OCI-M1 (cell line): ENCODE measurements at places on chromosomes 12 and 14.
A peak's percentile ranks its signal among the peaks of the same experiment; 100 is the strongest.

- no peak for DNase-seq
Measured at GRCh38 chr12:46470036-46470627, 97.6 kb upstream of the SLC38A2 start.

DNA sequence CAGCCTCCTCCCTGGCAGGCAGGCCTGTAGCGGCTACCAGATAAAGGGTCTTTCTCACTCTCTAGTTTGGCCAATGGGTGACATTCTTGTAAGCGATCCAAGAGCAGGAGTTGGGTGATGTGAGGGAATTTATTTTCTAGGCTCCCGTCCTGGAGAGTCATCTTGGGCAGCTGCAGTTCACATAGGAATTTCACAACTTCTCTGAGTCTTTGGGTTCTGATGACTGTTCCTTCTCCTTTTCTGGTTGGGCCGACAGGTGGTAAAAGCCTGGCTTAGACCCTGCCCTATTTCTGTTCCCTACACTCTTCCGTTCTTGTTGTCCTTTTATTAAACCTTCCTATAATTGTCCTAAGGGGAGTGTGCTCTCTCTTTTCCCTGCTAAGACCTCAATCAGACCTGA lies 42.6 kb upstream of the POC1B start:
- DNase-seq, result no peak

DNA sequence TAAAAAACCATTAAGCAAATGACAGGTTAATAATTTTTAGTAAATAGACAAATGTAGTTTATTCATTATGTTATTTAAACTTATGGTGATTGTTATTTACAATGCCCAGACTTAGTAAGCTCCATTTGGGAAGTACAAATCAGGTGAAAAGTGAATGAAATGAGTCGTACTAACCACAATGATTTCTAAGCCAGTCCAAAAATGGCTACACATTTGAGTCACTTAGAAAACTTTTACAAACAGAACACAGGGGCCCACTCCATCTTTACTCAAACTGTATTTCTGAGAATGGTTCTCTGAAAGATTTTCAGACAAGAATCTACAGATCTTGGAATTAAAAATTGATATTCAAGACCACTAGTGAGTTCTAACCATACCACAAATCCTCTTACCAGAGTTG lies 653.3 kb upstream of the MIS18BP1 start:
- DNase-seq, result no peak

DNA sequence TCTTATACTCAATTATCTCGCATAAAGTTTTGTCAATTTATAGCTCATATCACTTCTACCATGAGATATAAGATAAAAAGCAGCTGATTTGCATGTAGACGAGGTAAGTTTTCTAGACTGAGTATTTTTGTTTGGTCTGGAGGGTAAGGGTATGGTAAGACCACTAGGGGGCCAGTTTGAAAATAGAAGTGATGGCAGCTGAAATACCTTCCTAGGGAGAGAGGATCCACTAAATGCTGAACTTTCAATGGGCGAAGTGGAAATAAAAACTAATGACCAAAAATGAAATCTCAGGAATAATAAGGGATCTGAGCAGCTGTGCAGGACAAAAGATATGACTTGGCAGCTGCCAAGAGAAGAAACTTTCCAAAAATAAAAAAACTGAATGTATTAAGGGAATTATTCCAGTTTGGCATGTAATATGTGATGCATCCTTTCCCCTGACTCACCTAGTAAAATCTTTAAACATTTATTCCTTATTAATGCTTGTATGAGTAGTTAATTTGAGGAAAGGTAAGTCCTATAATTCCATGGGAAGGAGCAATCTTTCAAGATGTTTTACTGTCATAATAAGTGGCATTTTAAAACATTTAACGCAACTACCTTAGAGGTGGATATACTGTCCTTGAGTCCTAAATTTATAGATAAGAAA lies 754.5 kb downstream of the C12orf50 start:
- DNase-seq, result peak; percentile 55

DNA sequence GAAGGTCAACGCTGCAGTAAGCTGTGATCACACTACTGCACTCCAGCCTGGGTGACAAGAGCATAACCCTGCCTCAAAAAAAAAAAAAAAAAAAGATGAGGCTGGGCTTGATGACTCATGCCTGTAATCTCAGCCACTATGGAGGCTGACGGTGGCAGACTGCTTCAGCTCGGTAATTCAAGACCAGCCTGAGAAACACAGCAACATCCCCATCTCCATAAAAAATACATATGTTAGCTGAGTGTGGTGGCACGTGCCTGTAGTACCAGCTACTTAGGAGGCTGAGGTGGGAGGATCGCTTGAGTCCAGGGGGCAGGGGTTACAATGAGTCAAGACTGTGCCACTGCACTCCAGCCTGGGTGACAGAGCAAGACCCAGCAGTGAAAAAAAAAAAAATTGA lies 50.4 kb downstream of the GXYLT1 start:
- peak; percentile 78 for DNase-seq

DNA sequence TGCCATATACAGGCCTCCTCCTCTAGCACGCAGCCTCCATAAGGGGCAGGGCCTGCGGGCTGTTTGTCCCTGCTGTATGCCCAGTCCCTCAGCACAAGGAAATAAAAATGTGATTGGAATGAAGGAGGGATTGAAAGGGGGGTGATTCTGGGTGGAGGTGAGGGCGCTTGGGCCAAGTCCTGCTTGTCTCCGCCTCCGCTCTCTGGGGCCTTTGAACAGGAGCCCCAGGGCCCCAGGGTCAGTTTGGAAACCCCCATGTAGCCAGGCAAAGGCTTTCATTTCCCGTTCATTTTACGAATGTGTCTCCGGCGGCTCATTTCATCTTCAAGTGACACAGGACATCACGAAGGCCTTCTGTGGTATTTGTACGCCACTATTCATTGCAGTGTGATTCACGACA lies 4.5 kb upstream of the CACNA2D4 start:
- DNase-seq, result no peak
